AML-193 (cell line): ENCODE measurements at places on chromosomes 2 and 18.

DNA sequence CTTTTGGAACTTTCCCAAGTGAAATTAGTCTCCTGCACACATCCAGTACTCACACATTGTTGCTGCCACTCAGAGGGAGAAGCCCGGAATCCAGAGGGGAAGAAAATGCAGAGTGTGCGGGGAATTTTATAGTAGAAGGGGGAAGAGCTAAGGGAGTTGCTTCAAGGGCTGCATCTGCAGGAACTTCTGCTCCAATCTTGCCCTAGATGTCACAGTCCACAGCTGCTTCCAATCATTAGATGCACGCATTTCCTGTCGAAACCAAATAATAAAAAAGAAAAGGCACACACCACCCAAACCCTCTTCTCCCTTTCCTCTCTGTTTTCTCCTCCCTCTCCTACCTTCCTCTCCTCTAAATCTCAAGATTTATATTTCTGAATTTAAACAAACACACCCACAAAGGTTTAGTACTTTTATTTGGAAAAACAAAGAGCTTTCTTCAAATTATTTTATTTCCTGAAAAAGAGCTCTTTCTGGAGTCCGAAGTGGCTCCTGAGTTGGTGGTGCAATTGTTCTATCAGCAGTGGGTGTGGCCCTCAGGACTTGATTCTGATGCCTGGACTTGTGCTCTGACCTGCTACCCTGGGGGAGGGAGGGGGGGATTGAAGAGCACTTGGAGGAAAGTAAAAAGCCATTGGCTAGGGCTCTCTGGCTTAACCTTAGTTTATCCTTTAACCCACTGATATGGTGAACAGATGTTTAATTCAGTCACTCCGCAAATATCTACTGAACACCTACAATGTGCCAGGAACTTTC is 72.0 kb downstream of the KCNE4 start:
- no peak for DNase-seq

DNA sequence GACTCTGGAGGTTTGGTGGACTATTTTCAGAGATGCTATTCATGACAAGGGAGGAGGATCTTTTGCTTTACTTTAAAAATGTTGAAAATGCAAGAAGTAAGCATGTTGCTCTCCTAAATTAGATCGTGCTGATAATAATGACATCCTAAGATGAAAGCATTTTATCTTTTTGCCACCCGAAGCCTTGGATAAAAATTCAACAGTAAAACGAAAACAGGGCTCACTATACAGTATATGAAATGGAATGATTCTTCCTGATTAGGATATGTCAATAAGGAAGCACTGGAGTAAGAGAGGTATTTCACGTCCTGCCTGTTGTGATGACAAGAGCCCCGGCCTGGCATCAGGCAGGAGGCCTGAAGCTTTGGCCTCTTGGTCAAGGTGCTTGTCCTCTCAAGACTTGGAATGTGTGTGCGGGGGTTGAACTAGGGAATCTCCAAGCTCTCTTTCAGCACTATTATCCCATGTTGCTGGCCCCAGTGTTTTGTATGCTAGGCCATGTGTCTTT is 306.0 kb downstream of the MTX2 start:
- no peak for DNase-seq

DNA sequence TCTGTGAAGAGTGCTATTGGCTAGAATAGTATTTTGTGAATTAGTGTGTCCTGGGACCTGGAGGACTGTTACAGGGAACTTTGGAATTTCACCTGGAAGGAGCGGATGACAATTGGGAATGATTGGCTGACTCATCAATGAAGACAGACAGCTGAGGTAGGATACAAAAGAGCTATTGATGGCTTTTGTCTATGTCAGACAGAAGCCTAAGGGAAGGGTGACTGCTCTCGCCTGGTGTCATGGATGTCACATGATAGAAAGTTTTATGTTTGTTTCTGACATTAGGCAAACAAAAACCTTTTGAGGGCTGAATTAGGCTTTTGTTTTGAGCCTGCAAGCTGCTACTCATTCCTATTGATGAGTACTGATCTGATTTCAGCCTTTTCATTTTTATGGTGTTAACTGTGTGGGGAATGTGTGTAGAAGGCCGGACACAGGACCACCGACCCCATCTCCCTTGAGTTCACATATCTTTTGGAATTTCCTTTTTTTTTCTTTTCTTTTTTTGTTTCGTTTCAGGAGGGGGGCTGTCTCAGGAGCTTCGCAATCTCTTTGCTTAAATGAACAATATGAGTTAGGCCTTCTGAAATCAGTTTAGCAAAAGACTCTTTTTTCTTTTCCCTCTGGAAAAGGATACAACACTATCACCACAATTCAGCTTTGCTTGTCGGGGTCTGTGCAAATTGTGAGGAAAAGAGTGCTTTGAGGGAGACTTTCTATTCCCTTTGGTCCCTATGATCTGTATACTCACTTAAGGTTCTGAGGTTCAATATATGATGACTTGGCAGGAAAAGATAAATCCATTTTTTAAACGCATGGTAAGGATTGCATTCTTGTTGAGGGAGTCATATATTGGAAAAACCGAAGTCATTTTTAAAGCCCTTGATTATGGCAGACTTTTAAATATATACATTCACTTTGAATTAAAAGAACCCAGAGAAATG is 207.9 kb upstream of the FIGN start:
- no peak for DNase-seq

GRCh38 chr2:132497591-132497990 is 81.0 kb downstream of the GPR39 start:
- DNase-seq: no peak

- peak; percentile 75 for DNase-seq
Observed at GRCh38 chr2:151297882-151298281, 8.4 kb upstream of the NMI start.

GRCh38 chr2:189783451-189783926 is 650 bp downstream of the ORMDL1 start:
- peak; percentile 10 for DNase-seq

DNA sequence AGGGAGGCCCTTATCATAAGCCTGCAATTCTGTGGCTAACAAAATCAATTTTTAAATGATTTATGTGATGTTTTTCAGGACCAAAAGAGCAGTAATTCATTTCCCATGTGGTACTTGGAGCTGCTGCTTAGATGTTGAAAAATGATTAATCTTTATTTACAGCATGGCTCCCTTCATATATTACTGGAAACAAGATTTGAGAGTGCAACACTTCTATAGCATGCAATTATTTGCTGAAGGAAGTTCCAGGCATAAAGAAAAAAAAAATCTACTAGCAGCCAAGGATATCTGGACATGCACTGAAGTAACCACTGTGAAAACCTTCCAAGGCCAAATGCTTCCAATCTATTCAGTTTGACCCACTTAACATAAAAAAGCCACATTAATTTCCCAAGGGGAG is 186.3 kb downstream of the SLC8A1 start:
- DNase-seq: no peak

GRCh38 chr2:129728035-129728972 is 251.2 kb upstream of the RAB6C start:
- DNase-seq: no peak

DNA sequence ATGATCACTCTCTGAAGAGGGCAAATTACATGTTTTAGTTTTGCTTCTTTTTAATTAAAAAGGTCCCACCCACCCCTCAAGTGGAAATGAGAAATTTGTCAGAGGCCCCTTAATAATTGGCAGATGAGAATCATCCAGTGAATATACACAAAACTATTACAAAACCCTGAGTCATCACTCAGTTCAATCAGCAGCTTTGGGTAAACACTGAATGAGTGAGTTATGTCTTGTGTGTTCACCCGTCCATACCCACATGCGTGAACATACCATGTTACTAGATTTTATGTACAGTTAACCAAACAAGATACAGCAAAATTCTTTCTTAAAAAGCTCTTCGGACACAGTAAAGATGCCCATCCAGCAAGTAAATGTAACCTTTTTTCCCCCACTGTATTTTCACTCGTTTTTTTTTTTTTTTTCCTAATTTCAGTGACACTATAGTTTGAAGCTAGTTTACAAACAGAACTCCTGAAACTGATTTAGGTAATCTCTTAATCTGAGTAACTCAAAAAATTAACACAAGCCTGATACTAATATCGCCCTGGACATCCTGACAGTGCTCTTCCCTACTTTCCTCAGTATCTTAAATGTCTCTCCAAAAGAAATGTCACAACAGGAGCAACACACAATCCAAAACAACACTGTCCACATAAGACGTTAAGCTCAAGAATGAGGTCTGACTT is 1.4 kb downstream of the PSME4 start:
- DNase-seq: peak; percentile 41

GRCh38 chr2:240615820-240616547 is 9.3 kb upstream of the GPR35 start:
- no peak for DNase-seq

GRCh38 chr2:70851704-70852103 is 16.1 kb upstream of the CD207 start:
- DNase-seq: peak; percentile 30

DNA sequence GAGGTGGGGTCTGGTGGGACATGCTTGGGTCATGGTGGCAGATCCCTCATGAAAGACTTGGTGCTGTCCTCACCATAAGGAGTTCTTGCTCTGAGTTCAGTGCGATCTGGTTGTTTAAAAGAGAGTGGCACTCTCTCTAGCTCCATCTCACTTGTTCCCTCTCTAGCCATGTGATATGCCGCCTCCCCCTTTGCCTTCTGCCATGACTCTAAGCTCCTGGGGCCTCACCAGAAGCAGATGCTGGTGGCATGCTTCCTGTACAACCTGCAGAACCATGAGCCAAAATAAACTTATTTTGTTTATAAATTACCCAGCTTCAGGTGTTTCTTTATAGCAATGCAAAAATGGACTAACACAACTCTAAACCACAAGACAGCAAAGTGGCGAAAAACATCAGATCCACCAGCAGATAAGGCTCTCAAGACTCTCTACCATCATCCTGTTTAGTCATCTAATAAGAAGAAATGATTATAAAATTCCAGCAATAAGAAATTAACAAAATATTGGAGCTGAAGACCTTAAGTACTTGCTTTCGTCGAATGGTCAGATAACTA is 75.5 kb downstream of the OLA1 start:
- DNase-seq: no peak

DNA sequence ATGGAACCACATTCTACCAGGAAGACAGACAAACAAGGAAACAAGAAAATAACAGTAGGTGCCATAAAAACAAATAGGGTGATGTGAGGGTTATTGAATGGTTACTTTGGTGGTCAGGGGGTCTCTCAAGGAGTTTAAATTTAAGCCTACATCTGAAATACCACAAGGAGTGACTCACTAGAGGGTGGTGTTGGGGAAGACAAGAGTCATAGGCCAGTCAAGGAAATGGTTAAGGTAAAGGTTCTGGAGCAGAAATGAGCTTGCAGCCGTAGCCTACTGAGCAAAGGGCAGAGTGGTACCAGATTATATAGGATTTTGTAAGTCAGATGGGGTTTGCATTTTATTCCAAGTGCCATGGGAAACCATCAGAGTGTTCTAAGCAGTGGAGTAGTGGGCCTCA is 135.6 kb upstream of the DAPL1 start:
- no peak for DNase-seq

DNA sequence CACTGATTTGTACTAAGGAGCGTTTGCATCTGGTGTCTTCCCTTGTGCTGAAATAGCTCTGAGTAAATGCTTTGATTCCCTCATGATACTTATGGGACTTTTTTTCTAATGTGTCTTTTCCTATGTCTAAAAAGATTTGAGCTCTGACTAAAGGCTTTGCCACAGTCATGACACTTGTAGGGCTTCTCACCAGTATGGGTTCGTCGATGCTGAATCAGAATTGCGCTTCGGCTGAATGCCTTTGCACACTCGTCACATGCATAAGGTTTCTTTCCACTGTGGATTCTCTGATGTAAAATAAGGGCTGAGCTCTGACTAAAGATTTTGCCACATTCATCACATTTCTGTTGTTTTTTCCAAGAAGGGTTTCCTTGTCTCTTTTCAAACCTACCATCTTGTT is 8.0 kb downstream of the ZNF396 start:
- no peak for DNase-seq

DNA sequence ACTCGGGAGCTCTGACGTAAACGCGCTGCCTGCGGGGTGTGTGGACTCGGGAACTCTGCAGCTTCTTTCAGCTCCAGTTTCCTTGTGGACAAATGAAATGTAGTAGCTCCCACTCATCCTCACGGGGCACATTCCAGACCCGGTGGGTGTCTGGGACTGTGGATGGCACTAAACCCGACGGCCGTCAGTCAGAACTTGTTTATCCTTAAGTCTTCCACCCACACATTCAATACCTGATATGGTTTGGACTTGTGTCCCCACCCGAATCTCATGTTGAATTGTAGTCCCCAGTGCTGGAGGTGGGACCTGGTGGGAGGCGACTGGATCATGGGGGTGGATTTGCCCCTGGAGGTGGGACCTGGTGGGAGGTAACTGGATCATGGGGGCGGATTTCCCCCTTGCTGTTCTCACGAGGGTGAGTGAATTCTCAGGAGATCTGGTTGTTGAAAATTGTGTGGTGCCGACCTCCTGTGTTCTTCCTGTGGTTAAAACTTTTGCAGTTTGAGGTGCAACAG is 81.2 kb upstream of the SNTG2 start:
- no peak for DNase-seq

- no peak for DNase-seq
Observed at GRCh38 chr2:144102386-144102785, 417.5 kb downstream of the ZEB2 start.

DNA sequence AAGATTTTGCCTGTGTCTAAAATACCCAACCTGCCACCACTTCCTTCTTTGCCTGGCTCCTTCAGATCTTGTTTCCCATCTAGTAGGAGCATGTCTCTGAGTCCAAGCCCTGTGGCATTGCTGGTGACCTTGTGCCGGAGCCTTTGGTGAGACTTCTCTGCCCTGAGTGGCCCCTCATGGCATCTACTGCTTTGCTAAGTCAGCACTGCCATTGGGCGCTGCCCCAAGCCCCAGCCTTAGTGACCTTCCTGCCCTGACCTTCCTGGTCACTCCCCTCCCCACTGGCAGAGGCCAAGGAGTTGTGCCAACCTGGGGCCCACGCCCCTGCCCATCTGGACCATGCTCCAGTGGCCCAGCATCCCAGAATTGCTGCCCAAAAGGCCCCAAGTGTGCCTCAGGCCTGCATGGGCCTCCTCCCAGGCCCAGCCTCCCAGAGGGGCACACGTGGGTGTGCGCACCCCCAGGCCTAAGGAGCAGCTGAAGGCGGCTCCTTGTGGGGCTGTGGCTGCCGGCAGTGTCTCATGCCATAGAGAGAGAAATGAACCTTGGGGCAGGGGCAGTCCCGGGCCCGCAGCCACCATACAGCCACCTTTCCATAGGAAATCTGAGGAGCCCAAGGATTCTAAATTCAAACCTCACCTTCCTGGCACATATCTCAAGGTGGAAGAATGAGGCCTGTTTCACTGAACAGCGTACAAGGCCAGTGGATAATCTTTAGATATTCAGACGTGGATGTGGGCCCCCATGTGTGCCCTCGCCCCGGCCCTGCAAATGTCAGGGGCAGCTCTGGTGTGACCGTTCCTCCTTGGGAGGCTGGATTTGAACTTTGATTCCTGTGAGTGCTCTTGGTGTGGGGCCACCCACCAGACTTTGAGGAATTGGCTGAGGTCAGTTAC is 100.2 kb upstream of the SLC66A3 start:
- DNase-seq: no peak

- no peak for DNase-seq
Observed at GRCh38 chr2:153433403-153433802, 45.2 kb downstream of the RPRM start.
